Daoy (cell line): ENCODE measurements at places on chromosomes 1 and 21. TPM values are rescaled to one million over a fixed set of nuclear protein-coding genes. Genes with fewer than 3 reads are reported as not detected.
A peak's percentile ranks its signal among the peaks of the same experiment; 100 is the strongest.

The PPFIA4 gene
- total RNA-seq = 0.11 TPM in 1 of 2 replicates, not detected in the other

The PTAFR gene
- 0.17 and 0.89 TPM in 2 replicates for total RNA-seq

The FMO4 gene
- 0.39 and 0.97 TPM in 2 replicates for total RNA-seq

The CPLANE2 gene
- total RNA-seq = 2.6 and 21.4 TPM in 2 replicates

The EBNA1BP2 gene
- 464 and 610 TPM in 2 replicates for total RNA-seq

GRCh38 chr1:18531503-18531845 lies 50.7 kb downstream of the KLHDC7A start:
- DNase-seq = no peak

DNA sequence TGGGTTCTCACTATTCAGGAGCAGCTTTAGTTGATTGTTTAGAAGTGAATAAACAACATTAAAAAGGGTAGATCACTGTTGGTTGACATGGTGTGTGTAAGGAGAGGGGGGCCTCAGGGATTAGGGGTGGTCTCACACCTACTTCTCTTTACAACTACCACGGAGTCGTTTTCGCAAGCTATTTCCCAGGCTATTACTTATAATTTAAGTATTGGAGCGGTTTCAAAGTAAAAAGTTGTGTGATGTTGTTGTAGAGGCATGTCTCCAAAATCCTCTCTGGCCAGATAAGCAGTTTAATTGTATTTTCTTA lies 1.3 kb downstream of the GPSM2 start:
- no peak for DNase-seq

GRCh38 chr1:115288591-115289198 lies 49.4 kb downstream of the NGF start:
- DNase-seq = no peak

- peak; percentile 60 for DNase-seq
Observed at GRCh38 chr1:245599371-245600174, 444.8 kb downstream of the KIF26B start.

DNA sequence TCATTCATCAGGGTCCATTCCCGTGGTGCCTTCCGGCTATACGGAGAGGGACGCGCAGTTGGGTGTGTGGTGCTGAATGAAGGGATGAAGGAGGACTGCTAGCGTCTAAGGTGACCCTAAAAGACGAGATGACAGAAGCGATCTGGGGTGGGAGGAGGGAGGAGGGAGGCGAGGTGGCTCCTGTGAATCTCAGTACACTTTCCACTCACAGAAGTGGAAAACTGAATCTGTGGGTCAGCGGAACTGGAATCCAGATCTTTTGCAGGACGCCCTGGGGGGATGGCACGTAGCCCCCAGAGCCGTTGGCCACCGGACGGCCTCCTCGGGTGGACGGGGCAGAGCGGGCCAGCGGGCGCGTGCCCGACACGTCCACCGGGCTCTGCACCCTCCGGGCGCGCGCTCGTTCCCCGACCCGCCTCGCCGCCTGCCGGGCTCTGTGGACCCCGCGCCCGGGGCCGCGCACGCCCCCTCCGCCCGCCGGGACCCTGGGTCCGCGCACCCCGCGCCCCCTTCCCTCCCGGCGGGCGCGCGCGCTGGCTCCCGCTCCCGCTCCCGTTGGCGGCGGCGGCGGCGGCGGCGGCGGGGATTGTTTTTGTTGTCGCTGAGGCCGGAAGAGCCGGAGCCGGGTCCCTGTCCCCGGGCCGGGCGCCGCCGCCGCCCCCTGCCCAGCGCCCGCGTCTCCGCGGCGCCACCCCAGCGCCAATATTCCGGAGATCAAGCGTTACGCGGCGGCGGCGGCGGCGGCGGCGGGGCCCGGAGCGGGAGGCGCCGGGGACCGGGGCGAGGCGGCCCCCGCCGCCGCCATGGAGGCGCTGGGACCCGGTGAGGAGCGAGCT lies at the start of gene AGO4:
Gene AGO4, plus strand, starts transcription at position 403 of the 836 bp plus-strand sequence. Its CDS starts 401 bp downstream, at position 804.
- peak; percentile 64 for DNase-seq

DNA sequence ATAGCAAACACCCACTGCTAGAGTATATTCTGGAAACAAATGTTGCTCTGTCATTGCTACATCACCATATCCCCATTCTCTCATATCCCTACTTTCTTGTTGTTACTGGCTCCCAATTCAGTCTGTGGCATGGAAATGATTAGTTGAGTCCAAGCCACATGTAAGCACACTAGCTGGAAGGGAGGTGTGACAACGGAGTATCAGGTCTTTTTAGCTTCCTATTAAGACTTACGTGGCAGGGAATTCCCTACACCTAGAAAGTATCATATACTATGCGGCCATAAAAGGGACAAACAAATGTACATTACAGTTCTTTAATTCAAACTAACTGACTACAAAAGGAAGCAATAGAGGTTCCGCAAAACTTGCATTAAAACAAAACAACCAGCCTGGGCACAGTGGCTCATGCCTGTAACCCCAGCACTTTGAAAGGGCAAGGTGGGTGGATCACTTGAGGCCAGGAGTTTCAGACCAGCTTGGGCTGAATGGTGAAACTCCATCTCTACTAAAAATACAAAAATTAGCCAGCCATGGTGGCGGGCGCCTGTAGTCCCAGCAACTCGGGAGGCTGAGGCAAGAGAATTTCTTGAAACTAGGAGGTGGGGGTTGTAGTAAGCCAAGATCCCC lies 48.6 kb downstream of the INTS7 start:
- DNase-seq = no peak

GRCh38 chr1:31596737-31597097 lies 20.4 kb downstream of the TINAGL1 start:
- no peak for DNase-seq
